Activated naive CD8-positive, alpha-beta T cell treated with anti-CD3 and anti-CD28 coated beads, Interleukin-2, amount 10 ng/mL, durations not matched to agents 7 days and 5 days (primary cell): ENCODE measurements at places on chromosomes 6 and 20. TPM values are rescaled to one million over a fixed set of nuclear protein-coding genes. Genes with fewer than 3 reads are reported as not detected.

HS3ST5 gene
- total RNA-seq = not detected

TIAM2 gene
- 4.8 TPM for total RNA-seq

BFSP1 gene
- 0.17 TPM for total RNA-seq

BTN1A1 gene
- 0.11 TPM for total RNA-seq

DNA sequence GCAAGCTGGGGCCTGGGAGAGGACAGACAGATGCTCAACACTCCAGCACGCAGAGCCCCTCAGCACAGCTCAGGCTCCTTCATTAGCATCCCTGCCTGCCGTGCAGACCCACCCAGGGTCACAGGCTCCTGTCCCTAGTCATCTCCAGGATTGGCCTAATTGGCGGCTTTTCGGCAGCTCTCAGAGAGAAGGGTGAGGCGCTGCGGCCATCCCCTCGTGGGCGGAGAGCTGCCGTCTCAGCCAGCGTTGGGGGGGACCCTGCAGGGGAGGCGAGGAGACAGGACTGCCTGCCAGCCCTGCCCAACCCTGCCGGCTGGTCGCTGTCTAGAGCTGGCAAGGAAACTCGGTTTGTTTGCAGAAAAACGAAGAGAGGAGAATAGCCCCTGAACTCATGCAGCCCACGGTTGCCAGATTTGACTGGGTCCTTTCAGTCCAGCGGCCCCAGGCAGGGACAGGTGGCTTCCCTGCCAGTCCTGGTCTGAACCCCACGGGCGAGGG is 26.8 kb downstream of the BHLHE23 start:
- no peak for DNase-seq

OR12D1 gene
- total RNA-seq = not detected

DNA sequence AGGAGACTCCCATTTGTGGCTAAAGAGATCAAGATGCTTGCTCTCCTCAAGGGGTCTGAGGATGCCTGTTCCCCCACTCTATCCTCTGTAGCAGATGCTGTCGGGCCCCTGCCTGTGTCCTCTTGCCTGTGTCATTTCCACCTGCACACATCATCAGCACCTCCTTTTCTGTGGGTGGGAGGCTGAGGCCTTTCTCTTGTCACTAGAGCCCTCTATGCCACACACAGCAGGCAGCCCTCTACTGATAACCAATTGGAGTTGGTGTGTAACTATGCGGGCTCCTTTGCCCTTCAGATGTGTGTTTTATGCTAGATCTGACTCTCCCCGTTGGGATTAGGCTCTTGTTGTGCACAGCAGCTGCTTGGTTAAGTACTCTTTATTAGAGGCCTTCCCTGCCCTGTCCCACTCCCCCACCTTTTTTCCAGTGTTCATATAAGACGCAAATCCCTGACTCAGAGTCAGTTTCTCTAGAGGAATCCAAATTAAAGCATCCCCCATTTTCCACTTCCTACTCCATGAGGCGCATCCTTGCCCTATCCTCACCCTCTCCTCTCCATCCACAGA is 7.7 kb downstream of the TREML2 start:
- DNase-seq = no peak

DNA sequence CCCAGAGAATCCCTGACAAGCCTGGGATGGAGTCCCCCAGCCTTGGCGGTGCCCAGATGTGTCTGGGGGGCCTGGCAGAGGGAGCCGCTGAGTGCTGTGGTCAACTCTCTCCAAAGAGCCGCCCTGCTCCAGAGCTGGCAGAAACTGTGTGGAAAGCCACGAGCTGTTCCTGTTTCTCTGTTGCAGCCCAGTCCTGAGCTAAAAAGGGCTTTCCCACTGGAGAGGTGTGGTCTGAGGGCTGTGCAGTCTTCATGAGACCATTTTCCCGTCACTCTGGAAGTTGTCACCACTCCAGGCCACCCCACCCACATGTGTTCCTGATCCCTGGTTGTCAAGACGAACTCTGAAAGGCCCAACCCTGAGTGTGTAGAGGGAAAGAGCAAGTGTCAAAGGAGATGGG is 99.7 kb upstream of the KCNK16 start:
- no peak for DNase-seq

CFAP61 gene
- not detected for total RNA-seq

SLC17A4 gene
- total RNA-seq = not detected

DNA sequence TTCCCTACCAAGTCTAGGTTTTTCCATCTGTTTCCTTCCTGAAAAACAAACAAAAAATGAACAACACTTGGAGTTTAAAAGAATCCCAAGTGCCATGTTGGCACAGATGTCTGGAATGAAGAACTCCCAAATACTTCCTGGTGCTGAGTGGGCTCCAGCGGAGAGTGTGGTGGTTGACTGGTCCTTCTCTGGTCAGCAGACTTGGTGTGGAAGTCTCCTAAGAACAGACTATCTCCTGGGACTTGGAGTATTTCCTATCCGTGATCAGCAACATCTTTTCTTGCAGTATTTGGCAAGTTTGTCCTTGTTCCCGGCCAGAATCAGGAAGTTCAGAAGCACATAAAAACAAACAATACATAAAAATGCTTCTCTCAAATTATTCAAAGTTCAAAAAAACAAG is 154.1 kb downstream of the MTFR2 start:
- no peak for DNase-seq

DNA sequence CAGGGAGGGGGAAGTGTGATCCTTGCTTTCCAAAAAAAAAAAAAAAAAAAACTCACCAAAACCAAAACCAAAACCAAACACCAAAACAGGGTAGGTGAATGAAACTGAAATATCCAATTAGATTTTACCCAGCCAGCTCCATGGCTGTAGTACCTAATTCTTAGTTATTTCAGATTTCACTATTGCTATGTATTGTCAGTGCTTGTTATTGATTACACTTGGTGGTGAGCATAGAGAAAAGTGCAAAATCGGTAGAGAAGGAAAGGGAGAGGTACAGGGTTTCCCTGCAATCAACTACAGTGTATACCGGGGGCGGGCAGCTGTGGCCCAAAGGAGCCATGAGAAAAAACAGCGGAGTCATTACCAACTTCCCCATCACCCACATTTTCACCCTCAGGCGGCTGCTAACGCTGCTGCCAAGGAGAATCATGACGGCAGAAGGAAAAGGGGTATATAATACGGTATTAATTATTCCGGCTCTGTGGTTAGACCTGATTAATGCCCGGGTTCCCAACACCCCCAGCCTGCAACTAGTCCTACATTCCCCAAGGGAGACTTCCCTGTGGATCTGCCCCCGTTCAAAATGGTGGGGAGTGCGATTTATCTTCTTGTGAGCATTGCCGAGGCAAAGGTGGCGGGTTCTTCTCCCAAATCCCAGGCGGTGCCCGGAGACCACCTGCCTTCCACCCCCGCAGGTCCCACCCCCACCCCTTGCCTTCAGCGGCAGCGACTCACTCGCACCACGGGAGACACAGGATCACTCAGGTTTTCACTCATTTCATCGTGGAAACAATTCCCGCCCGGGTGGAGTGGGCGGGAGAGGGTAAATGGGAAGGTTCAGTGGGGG is at the start of gene C6orf62:
Gene C6orf62, minus strand, starts transcription at position 30 of the 847 bp plus-strand sequence. CDS start 486 bp downstream, outside the sequence.
- DNase-seq = peak; percentile 54

DNA sequence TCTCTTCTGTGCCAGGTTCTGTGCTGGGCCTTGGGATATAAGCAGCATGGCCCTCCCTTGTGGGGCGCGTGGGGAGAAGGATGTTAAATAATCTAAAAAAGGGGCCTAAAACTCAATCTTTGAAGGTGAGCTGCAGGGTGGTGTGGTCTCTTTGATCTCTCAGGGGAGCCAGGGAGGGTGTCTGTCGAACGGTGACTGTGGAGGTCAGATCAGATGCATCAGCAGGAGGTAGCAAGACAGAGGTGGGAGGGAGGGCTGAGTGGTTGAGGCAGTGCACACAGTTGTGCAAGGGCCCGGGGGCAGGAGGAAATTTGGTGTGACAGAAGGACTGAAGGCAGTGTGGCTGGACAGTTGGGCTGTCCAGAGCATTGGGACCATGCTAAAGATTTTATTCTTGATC is 287.3 kb downstream of the BMP7 start:
- no peak for DNase-seq

ETV7 gene
- 9.8 TPM for total RNA-seq

COL20A1 gene
- total RNA-seq = not detected

SIRPB2 gene
- not detected for total RNA-seq

GRCh38 chr6:162063666-162064065 is 663.9 kb downstream of the PRKN start:
- no peak for DNase-seq

- DNase-seq = no peak
Measured at GRCh38 chr6:110654096-110654820, 161.0 kb downstream of the CDK19 start.

GRCh38 chr20:32368925-32369324 is 10.8 kb downstream of the ASXL1 start:
- DNase-seq = no peak

MUC22 gene
- not detected for total RNA-seq

- no peak for DNase-seq
Measured at GRCh38 chr6:26199773-26200764, 112.8 kb downstream of the HFE start.

CAPN11 gene
- not detected for total RNA-seq

GRCh38 chr20:57391439-57392301 is 474 bp downstream of the RBM38 start:
- peak; percentile 65 for DNase-seq

HEY2 gene
- total RNA-seq = 0.22 TPM

C6orf52 gene
- total RNA-seq = 0.54 TPM

ZNF217 gene
- 144 TPM for total RNA-seq

DNA sequence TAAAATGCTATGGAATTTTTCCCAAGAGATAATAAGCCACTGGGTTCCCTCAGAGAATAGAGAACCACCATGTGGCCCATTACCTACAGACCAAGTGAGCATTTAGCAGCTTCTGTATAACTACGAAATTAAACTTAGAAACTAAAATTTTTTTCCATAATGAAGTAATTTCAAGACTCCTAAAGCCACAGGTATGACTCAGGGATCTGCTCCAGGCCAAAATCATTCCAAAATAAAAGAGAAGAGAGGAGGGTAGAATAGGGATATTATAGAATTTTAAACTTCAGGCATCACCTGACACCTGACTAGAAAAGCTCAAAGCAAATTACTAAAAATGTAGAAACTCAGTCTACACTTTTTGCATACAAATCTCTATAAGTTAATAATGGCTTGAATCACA is 108.9 kb upstream of the DST start:
- DNase-seq = no peak

DNA sequence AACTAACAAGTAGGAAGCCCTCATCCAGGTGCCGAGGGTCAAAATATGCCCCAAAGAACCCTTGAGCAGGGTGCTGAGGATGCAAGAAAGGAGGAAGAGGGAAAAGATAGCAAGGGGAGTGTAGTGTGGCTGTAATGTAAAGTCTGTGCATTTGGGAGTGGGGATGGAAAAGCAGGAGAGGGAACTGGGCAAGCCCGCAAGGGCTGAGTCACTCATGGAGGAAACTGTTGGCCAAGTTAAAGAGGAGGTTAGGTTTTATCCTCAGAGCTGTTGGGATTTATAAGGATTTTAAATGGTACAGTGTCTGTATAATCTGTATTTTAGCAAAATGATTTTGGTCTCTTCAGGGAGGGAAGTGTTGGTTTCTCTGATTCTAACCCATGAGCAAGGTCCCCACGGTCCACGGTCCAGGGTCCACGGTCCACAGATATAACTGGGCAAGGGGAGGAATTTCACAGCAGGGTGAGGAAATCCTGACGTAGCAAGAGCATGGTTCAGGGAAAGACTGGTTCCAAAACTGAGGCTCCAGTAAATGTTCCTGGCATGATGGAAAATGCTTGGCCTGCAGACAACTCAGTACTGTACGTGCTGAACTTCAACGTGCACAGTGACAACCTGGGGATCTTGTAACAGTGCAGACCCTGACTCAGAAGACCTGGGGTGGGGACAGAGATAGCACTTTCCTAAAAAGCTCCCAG is 759.8 kb downstream of the PTPRT start:
- DNase-seq = no peak

SIGLEC1 gene
- total RNA-seq = 0.25 TPM

GRCh38 chr6:111626441-111626840 is 20.8 kb upstream of the TRAF3IP2 start:
- no peak for DNase-seq

WFDC13 gene
- not detected for total RNA-seq

BACH2 gene
- total RNA-seq = 61.7 TPM

GRCh38 chr6:86477500-86478148 is 459.7 kb upstream of the HTR1E start:
- no peak for DNase-seq

- DNase-seq = no peak
Measured at GRCh38 chr20:19774135-19774933, 16.3 kb downstream of the RIN2 start.

OGFRL1 gene
- 13.0 TPM for total RNA-seq

GRCh38 chr6:43200541-43200940 is 18.5 kb downstream of the CUL9 start:
- peak; percentile 22 for DNase-seq

GRCh38 chr20:36728986-36729385 is 16.9 kb downstream of the NDRG3 start:
- no peak for DNase-seq

GRCh38 chr20:33944914-33945313 is 48.8 kb upstream of the RALY start:
- no peak for DNase-seq

DNA sequence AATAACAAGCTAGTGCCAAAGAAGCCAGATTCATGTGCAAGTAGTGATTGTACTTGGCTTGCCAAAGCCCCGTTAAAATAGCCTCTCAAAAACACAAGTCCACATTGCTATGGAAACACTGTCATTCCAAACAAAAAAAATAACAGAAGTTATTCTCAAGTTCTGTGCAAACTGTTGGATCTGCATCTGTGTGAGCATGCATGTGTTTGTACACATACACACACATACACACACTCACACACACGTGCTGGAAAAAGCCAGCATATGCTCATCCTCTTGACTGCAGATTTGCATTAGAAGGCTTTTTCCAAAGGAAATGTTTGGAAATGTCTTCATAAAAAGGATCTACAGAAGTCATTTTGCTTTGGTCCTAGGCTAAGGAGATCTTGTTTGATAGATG is 13.4 kb upstream of the CBLN4 start:
- DNase-seq = no peak

- no peak for DNase-seq
Measured at GRCh38 chr6:68911811-68912210, 276.7 kb downstream of the ADGRB3 start.

GRCh38 chr20:48995589-48995988 is 50.5 kb upstream of the CSE1L start:
- DNase-seq = no peak

- no peak for DNase-seq
Measured at GRCh38 chr20:60966031-60966430, 286.0 kb upstream of the CDH4 start.

LPA gene
- not detected for total RNA-seq

DNA sequence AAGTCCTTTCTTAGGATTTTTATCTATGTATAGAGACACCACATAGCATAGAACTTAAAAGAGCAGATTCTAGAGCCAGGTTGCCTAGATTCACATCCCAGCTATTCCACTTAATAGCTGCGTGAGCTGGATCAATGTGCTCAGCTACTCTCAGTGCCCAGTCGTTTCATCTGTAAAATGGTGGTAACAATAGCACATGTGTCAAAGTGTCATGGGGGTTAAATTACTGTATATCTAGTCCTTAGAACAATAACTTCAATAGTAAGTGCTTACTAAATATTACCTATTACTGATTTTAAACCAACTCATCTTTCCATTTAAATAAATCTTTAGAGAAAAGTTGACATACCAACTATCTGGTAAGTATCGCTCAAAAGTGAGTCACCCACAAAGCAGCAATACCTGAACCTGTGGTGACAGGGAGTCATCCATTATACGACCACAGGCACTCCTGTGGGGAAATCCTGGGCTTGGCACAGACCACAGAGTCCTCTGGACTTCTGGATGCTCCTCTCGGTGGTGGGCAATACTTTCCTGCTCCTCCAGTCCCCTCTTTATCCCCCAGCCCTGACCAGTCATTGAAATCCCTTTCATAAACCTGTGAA is 154.8 kb downstream of the PDSS2 start:
- no peak for DNase-seq

GRCh38 chr6:165218829-165219228 is 90.6 kb downstream of the C6orf118 start:
- no peak for DNase-seq
